T-helper 17 cell (primary cell): ENCODE measurements at places on chromosomes 16 and 17.
A peak's percentile ranks its signal among the peaks of the same experiment; 100 is the strongest.

GRCh38 chr17:28948873-28949184 lies 2.5 kb downstream of the PHF12 start:
- DNase-seq: no peak

DNA sequence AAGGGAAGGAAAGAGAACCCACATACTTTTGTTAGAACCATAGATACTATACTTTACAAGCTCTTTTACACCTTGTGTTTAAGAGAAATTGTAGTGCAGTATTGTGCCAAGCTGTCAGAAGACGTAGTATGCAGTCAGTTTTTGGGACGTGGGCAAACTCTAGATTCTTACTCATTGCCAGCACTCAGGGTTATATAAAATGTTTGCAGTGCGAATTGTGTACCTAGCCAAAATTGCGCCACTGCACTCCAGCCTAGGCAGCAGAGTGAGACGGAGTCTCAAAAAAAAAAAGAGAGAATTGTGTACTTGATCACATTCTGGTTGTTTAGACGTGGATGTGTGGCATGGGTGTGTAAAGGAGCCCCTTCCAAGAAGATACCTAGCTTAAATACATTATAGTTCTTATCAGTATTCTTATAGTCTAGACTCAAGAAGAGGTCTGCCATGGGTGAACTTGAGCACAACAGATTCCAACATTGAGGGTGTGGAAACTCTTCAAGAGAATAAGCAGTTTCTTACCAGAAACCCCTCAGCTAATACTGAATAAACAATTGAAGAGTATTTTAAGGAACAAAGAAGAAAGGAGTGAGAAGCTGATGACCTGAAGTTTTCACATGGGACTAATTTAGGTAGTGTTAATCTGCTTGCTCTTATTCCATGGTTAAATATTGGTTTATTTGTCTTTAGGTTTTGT lies 27.4 kb upstream of the MRC2 start:
- DNase-seq: no peak

GRCh38 chr17:30824356-30825145 lies at the start of gene CRLF3:
TSS of gene CRLF3 (minus strand) at chr17:30824692. CDS start at chr17:30824651, 41 bp downstream.
- peak; percentile 85 for DNase-seq

DNA sequence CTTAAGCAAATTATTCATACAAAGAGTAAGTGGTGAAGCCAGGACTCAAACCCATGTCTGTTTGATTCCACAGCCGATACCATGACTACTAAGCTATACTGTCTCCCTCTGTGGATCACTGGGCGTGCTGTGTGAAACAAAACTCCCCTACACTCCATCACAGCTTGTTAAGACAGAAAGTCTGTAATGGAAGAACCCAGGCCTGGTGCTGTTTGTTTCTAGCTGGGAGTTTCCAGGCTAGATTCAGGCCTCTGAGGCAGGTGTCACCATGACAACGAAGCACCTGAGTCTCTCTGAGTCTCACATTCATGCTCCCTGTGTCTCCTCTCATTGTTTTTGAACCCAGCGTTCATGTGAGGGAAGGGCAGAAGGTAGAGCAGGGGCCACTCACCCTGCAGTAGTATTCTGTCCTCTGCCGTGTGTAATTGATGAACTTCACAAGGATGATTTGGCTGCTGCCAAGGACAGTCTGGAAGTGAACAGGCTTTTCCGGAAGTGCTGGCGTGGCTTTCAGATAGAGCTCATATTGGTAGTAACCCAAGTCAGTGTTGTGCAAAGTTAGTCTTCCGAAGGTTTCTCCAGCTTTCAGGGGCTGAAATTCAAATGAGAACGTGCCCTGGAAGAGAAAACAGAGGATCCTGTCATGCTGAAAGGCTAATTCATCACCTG lies 8.6 kb upstream of the VAC14 start:
- DNase-seq: no peak

- no peak for DNase-seq
Measured at GRCh38 chr17:48587276-48588073, 2.6 kb downstream of the HOXB3 start.

GRCh38 chr16:50666658-50667496 lies 14.2 kb downstream of the SNX20 start:
- no peak for DNase-seq
